ENCODE measurements at places on chromosomes 7 and 10. TPM values are rescaled to one million over a fixed set of nuclear protein-coding genes. Genes with fewer than 3 reads are reported as not detected.

CAMK1D gene
- 3.1 TPM for total RNA-seq

ZMYND11 gene
- 68.1 TPM for total RNA-seq

DNA sequence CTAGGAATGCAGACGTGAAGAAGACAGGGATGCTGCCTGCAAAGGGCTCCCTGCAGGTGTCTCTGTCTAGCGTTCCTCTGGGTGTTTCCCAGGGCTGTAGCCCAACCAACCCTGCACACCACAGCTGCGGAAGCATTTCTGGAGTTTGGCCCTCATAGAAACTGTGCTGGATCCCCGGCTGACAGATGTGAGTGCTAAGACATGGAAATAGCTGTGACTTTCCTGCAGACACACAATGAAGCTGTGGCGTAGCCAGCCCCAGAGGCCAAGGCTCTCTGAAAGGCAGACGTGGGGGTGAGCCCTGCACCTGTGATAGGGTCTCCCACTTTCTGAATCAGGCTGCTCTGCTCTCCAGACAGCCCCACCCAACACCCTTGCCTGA lies 44.8 kb downstream of the ADCYAP1R1 start:
- no peak for DNase-seq

- DNase-seq: no peak
Measured at GRCh38 chr7:44959433-44959951, 19.3 kb downstream of the MYO1G start.
